ENCODE measurements at places on chromosomes 16 and 17.

DNA sequence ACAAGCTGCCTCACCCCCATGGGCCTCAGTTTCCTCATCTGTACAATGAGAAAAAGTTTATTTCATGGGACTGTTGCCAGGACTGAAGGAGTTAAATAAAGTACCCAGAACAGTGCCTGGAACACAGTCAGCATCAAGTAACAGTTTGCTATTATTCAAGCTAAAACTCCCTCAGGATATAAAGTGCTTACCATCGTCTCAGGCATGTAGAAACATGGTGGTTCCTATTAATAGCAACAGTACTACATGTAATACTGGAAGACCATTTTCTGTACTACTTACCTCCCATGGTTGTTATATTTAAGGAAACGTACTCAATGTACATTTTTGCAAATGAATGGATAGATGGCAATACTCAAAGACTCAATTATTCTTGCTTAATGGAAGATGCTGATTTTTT lies 93.4 kb downstream of the NCOR1 start:
- no peak for DNase-seq

- DNase-seq, result no peak
Measured at GRCh38 chr17:58158181-58158580, 8.6 kb upstream of the OR4D2 start.

DNA sequence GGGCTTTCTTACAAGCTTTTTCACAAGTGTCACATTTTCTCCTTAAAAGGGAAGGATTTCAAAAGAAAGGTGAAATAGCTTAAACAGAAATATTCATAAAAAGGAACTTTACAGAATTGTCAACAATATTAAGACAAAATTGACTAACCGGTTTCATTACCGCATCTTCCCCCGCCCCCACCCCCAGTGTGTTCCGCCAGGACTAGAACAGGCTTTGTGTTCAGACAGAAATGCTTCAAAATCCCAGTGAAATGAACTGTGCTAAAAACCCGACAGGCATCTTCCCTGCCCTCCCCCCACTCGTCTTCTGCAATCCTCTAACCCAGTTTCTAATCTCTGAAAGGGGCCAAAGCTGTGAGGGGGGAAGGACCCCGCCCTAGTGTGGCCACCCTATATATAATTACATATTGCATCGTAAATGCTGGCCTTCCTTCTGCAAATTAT lies 990 bp upstream of the ROGDI start:
- DNase-seq, result no peak

DNA sequence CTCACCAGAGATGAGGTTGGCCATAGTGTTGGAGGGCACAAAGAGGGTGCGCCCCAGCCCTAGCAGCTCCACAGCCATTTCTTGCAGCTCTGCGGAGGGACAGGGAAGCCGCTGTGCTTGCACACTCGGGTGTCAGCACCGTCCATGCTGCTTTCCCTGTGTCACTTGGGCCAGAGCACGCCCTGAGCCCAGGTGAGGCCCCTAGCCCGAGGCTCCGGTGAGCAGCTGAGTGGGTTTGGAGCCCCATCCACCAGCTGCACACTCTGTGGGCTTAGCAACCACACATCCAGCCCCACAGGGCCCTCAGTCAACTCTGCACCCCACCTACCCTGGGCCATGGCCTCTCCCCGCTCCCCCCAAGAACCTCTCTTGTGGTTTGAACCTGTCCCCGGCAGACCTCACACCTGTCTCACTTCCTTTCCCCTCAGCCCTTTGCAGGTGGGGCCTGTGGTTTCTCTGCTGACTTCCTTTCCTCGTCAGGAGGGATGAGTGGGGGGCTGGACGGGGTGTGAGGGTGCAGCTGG lies 20.7 kb downstream of the TMEM235 start:
- no peak for DNase-seq

GRCh38 chr16:87463722-87464690 lies 28.8 kb downstream of the ZCCHC14 start:
- peak; percentile 74 for DNase-seq

GRCh38 chr17:59329176-59330052 lies 2.0 kb upstream of the YPEL2 start:
- DNase-seq, result peak; percentile 91

GRCh38 chr17:38727736-38728135 lies 2.4 kb upstream of the CISD3 start:
- no peak for DNase-seq

- DNase-seq, result no peak
Measured at GRCh38 chr17:74756891-74757290, 8.5 kb downstream of the NHERF1 start.

GRCh38 chr16:79483336-79483735 lies 117.2 kb downstream of the MAF start:
- DNase-seq, result no peak

DNA sequence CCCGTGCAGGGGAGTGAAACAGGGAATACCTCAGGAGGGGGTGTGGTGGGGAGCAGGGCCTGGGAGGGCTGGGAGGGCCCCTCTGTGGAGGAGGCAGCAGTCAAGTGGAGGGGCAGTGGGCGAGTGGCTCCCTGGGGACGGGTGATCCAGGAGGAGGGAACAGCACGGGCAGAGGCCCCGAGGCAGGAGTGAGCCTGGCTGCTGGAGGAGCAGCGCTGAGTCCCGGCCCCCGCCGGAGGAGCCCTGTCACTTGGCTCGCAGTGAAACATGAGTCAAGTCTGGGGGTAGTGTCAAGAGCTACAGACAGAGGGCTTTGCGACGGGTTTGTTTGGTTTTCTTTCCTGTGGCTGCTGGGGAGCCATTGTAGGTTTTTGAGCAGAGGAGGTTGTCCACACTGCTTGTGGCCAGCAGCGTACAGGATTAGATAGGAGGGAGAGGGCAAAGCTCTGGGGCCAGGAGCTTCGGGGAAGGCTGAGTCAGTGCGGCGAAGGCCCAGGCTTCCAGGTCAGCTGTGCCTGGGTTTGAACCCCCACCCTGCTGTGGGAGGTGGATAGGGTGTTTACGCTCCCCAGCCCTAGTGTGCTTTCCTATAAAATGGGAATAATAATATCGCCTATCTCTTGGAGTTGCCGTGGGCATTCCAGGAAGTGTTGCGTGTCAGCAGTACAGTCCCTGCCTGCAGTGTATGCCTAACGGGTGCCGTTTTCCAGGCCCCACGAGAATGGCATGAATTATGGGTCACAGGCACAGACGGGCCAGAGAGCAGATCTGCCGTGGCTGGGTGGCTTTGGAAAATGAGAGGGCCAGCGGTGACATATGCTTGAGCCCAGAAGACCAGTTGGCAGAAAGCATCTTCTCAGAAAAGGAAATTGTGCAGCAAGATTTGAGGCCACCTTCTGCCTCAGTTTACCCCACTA lies 115.9 kb upstream of the CIBAR2 start:
- DNase-seq, result peak; percentile 61

GRCh38 chr17:13601776-13602551 lies at the start of gene HS3ST3A1:
TSS of gene HS3ST3A1 (minus strand) at chr17:13601929. CDS start at chr17:13601129, 800 bp downstream.
- DNase-seq, result peak; percentile 85

DNA sequence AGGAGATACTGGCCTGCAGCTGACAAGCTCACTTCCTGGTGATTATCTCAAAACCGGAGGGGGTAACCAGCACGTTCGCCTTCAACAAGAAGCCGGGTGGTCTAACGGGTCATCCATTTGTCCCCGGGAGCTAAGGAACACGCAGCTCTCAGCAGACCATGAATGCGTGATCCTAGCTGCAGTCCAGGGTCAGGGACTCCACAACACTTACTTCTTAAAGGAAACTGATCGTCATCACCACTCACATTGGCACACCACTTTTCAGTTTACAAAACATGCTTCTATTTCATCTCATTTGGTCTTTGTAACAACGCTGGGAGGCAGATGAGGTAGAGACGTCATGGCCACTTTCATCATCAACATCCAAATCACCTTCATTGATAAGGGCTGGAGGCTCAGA lies 25.2 kb downstream of the COTL1 start:
- DNase-seq, result no peak

- DNase-seq, result no peak
Measured at GRCh38 chr16:259226-259625, 16.5 kb downstream of the RGS11 start.

DNA sequence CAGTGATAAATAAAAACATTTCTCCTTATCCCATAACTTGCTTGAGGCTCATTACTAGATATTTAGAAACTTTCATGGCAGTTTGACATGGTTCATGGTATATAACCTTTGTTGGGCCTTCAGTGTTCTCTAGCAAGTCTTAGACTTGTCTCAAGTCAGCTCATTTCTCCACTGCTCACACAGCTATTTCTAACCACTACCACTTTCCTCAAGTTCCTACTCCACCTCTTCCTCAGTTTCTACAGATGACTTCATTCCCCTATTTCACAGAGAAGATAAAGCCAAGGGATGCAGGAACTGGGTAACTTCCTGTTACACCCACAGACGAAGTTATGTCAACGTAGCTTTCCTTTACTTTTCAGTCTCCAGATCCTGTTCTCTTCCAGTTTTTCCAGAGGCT lies 23.2 kb downstream of the NLK start:
- DNase-seq, result no peak

- no peak for DNase-seq
Measured at GRCh38 chr16:67846063-67846319, 742 bp upstream of the NUTF2 start.

- no peak for DNase-seq
Measured at GRCh38 chr17:74770498-74771318, 5.4 kb downstream of the NAT9 start.

GRCh38 chr16:87098976-87099720 lies 218.0 kb downstream of the C16orf95 start:
- no peak for DNase-seq

GRCh38 chr16:69508033-69508755 lies 57.6 kb upstream of the NFAT5 start:
- no peak for DNase-seq

DNA sequence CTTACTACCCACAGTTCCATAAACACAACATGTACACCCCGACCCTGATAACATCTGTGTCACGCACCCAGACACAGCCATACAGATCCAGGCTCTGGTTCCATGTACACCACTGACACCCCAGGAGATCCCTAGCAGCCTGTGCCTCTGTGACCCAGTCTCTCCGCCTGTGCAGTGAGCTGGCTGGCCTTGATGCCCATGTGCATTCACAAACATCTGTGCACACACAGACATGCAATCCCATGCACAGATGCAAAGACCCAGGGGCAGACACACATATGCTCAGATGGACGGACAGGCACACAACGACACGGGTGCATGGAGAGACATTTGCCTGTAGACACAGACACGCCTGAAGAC lies 4.1 kb downstream of the CCDC102A start:
- DNase-seq, result no peak

- no peak for DNase-seq
Measured at GRCh38 chr17:79325709-79326430, 251.2 kb downstream of the ENGASE start.

- DNase-seq, result no peak
Measured at GRCh38 chr16:13944816-13945215, 24.9 kb downstream of the ERCC4 start.

DNA sequence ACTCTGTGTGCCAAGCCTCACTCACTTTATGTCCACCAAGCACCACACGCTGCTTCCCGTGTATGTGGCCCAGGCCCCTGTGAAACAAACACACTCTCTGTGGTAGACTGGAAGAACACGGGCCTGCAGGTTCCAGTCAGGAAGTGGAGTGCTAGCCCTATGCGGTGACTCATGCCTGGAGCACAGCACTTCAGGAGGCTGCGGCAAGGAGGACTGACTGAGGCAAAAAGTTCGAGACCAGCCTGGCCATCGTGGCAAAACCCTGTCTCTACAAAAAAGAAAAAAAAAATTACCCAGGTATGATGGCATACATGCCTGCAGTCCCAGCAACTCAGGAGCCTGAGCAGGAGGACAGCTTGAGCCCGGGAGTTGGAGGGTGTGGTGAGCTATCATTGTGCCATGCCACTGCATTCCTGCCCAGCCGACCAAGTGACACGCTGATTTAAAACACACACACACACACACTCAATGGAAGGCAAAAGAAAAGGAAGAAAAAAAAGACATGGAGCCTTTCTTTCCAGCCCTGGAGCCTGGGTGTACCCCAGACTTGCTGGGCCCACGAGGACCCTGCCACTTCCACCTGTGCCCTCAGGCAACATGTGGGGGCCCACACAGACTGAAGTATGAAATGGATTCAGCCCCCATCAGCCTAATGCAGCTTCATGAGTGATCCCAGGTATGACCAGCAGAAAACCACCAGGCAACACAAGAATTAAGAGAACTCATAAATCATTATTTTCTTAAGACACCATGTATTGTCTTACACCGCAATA lies 126.6 kb downstream of the ANKRD11 start:
- peak; percentile 68 for DNase-seq

- no peak for DNase-seq
Measured at GRCh38 chr17:76742958-76743357, 5.0 kb downstream of the MFSD11 start.

DNA sequence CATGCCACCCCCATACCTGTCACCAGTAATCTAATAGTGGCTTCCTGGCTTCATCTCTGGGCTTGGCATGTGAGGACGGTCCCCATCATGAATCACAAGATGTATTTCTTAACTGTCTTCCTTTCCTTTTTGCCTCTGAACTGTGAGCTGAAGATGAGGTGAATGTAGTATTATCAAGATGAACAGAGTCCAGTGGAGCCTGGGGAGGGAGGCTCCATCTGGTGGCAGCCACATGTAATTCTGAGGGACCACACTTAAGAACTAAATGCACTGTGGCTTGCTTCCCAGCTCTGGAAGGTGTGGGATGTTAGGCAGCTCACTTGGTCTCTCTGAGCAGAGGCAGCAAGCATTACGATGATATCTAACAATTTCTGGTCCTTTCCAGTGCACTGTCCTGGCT lies 354.9 kb upstream of the ASIC2 start:
- peak; percentile 18 for DNase-seq

- DNase-seq, result no peak
Measured at GRCh38 chr17:28969706-28970393, 18.5 kb upstream of the PHF12 start.

DNA sequence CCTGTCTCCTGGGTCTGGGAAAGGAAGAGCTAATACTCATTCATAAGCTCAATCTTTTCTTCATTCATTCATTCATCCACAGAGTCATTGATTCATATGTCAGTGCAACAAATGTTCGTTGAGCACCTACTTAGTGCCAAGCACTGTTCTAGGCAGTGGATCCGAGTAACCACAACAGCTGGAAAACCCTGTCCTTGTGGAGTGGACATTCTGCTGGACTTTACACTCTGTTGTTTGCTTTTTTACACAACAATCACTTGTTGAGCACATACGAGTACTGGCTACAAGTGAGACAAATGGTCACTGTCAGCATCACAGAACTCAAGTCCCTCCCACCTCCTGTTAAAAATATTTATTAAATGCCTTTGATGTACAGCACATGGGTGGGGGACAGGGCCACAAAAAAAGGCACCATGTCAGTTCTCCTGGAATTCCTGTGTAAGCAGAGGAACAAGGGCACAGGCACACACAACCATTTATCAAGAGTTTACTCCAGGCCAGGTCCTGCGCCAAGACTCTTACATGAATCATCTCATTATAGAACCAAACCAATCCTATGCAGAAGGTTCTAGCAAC lies 46.9 kb downstream of the TEKT5 start:
- no peak for DNase-seq

- peak; percentile 20 for DNase-seq
Measured at GRCh38 chr17:35087731-35088355, 24.3 kb upstream of the RFFL start.

GRCh38 chr17:64327201-64327930 lies 63.3 kb downstream of the PECAM1 start:
- no peak for DNase-seq

All from AG10803 (cell line).